ENCODE measurements at places on chromosomes 12 and 14.

GRCh38 chr12:131608740-131609690, 101.9 kb upstream of the SFSWAP start:
- DNase-seq = peak; percentile 88

DNA sequence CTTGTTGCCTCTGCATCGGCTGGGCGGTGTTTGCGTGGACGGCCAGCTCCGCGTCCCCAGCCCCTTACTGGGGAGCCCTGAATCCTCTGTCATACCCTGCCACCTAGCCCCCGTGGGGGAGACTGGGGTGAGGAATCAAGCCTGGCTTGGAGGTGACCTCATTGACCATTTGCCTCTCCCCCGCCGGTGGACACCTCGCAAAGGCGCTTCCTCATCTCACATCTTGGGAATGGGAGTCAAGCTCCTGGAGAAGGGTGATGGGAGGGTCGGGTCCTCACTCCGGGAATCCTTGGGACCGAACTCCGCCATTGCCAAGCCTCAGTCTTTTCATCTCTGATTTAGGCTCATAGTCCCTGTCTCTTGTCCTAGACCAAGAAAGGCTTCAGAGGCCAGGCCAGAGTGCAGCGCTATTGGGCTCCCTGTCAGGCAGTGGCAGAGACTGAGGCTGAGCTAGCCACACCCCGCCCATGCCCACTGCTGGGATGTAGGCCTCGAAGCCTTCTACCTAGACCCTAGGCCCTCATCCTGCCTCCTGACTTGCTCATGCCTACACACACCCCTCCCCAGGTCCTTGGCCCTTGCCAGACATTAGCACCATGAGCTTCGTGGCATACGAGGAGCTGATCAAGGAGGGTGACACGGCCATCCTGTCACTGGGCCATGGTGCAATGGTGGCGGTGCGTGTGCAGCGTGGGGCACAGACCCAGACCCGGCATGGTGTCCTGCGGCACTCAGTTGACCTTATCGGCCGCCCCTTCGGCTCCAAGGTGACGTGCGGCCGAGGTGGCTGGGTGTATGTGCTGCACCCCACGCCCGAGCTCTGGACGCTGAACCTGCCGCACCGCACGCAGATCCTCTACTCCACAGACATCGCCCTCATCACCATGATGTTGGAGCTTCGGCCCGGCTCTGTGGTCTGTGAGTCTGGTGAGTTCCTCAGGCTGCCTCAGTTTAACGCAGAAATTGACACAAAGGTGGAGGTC, 678 bp downstream of the TRMT61A start:
- DNase-seq = no peak

DNA sequence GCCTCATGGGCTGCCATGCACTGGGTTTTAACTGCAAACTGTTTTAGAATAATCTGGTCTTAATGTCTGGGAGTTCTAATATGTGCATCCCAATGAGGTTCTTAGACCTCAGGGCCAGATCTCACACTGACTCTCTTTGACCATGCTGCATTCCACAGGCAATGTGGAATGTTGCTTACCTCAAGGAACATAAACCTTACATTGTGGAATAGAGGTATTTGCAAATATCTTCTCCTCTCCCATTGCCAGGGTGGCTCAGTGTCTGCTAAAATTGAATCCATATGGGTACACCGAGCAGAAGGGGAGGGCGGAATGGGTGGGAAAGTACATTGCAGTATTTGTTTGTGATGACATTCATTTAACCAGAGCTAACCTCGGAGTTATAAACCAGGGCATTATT, 78.6 kb downstream of the CHST11 start:
- no peak for DNase-seq

GRCh38 chr12:110622582-110622981, 8.7 kb downstream of the TCTN1 start:
- DNase-seq = no peak

DNA sequence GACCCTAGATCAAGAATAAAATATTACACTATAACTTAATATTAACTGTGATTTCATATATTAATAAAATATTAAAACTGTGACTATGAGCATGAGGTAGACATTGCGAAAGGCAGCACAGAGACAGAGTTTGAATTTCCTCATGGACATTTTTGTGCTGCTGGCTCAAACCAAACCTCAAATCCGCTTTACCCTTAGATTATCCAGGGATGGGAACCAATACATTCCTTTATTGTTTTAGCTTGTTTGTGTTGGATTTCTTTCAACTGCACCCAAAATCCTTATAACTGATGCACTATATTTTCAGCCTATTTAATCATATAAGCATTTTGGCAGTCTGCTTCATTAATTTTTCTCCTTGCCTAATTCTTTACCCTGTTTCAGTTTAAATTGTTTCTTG, 436.7 kb downstream of the ATP23 start:
- DNase-seq = no peak

DNA sequence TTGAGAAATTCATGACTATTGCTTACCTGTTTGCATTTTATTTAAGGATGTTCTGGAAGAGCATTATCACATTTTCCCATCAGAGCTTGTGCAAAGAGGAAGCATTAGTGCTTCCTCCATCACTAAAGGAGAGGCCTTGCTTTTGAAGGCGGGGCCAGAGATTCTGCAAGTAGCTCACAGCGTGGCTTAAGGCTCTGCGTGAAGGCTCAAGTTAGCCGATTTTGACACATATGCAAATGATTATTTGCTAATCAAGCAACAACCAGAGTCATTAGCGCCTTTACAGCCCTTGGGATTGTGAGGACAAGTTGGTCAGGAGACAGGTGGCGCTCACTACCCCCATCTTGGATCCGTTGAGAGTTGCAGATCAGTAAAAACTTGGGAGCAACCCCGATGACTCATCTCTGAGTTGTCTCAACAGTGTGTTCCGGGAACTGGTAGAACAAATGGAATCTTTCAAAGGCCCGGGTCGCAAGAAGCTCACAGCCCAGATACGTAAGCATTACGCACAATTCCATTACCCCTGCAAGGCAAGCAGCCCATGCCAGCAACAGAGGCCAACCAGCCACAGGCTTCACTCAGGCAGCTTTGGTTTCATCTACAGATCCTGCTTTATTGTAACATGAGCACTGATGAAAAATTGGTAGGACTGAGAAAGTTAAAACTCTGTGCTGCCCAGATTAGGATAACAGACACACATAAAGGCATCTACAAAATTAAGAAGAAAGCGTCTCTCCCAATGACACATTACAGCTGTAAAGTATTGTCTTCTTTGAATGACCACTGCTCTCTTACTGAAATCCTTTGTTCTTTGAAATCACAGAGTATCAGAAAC, 34.9 kb upstream of the SPTSSA start:
- DNase-seq = peak; percentile 87

GRCh38 chr12:124746649-124747425, 116.8 kb downstream of the SCARB1 start:
- no peak for DNase-seq

GRCh38 chr14:53953828-53954550, 2.6 kb downstream of the BMP4 start:
- peak; percentile 51 for DNase-seq

DNA sequence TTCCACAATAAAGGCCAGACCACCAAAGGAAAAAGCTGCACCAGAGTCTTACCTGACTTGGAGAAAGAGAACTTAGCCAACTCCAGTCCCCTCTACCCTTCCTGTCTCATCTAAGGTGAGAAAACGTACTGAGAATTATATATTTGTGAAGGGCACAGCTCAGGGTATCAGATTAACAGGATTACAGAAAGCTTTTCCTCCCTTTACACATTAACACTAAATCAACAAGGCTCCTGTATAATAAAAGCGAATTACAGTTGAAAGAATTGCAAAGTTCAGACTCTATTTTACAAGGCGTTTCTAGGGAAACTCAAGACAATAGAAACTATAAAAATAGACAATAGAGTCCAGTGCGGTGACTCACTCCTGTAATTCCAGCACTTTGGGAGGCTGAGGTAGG, 82.7 kb upstream of the RPL10L start:
- no peak for DNase-seq

GRCh38 chr14:35020713-35021112, 25.4 kb upstream of the FAM177A1 start:
- no peak for DNase-seq

DNA sequence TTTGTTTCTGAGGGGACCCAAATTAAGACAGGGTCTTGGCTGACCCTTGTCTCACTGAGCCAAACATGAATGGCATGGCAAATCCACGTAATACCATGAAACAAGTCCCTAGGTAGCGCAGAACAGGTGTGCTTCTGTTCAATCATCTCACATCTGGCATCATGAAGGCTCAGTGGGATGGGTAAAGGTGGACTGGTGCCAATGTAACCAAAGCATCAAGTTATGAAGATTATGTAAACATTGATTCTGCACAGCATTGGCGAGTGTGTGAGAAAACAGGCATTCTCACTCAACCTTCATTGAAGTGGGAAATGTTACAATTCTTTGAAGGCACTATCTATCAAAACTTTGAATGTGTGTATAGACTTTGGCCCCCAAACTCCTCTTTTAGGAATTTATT, 41.9 kb downstream of the PTGER2 start:
- DNase-seq = no peak

- DNase-seq = no peak
These were observed 54.6 kb downstream of the ACTN1 start for GRCh38 chr14:68924186-68925158.

- no peak for DNase-seq
These were observed 1.2 kb upstream of the CLEC2B start for GRCh38 chr12:9870286-9870866.

DNA sequence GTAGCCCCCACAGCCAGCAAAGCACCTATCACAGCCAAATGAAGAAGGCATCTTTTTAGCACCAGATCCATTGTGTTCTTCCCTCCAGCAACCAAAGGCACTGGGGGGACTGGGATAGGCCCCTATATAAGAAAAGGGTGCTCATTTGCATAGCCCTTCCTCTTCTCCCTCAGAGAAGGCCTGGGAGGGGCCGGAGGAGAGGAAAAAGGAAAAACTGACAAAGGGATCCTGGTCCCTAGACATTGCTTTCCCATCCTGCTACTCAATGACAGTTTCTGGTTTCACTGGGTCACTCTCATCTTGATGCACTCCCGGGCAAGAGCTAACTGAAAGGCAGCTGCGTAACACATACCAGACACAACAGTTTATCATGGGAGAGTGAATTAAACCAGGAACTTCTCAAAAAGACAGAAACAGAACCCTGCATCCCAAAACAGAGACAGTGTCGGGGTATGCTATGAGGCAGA, at the start of gene PMEL:
Gene PMEL, minus strand, starts transcription at position 102 of the 467 bp plus-strand sequence. Its CDS starts 31 bp downstream, at position 71.
- no peak for DNase-seq

- no peak for DNase-seq
These were observed 624.1 kb upstream of the FOXG1 start for GRCh38 chr14:28142400-28143015.

- no peak for DNase-seq
These were observed 255.8 kb upstream of the FOXN3 start for GRCh38 chr14:89672636-89673511.

DNA sequence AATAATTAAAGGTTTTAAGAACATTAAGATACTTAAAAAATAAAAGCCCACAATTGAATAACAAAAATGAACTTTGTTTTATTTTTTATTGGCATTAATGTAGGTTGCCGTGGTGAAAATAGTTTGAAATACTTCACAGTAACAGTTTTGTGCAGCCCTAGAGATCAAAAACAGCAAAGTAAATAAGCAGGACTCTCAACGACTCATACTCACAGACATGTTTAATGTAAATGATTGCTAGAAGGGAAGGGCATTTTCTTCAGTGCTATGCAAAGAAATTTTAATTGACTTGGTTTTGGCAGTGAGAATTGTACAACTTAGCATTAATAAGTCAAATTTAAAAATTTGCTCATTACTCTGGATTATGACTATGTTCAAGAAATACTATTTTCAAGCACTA, 16.0 kb downstream of the TRMT5 start:
- DNase-seq = no peak

DNA sequence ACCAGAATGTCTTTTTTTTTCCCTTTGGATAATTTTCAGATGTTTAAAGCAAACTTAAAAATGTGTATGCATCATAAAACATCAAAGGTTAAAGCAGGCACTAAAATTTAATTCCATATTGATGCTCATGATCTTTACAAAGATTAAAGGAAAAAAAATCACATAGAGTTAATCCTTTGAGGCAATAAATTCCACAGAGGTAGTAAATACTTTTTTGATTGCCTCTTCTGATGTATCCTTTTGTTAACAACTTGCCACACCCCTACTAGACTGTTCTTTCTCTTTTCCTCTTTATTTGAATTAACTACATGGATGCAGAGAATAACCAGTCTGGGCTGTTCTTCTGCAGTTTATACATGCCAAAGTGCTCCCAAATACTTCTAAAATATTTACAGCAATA, 45.2 kb upstream of the KCNJ8 start:
- DNase-seq = no peak

DNA sequence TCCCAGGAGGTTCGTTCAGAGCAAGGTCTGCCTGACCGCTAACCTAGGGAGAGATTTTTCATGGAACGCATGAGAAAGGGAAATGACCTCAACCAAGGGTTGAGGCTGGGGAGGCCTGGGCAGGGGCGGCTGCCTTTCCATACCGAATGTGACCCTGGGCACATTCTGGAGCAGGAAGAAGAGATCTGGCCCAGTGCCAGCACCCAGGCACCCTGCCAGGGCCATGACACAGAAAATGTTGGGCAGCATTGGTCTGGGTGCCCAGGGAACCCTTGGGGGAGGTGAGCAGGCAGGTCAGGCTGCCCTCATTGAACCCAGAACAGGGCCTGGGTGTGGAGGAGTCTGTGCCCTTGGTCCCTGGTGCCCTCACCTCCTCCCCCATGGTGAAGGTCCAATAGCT, 106.8 kb downstream of the CALM1 start:
- DNase-seq = no peak

GRCh38 chr12:119949145-119949544, 39.9 kb upstream of the BICDL1 start:
- DNase-seq = no peak

Measured in H54 (cell line).